ENCODE measurements at places on chromosomes 3 and 15. TPM values are rescaled to one million over a fixed set of nuclear protein-coding genes. Genes with fewer than 3 reads are reported as not detected.

Gene LINGO1
- total RNA-seq = 0.99 TPM

DNA sequence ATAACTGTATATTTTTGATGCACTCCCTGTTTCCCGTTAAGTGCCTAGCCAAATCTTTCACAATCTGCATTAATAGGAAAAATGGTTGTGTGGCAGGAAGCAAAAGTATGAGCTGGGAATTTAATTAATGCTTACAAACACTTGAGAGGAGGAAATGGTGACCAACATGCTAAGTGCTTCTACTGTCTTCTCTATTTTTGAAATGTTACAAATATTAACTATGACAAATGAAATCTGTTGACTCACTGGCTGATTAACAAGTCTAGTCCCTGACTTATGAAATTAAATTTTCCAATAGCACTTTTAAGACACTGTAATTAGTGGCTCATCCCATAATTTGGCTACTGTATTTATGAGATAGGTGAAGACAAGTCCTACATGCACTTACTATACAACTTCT is 446.9 kb upstream of the DPPA4 start:
- H3K4me3 ChIP-seq = no peak overlapping the region
- no peak overlapping the region for H3K27ac ChIP-seq
- no peaks in the 10 kb centered on the region for H3K27me3 ChIP-seq
- H3K4me1 ChIP-seq = no peaks in the 10 kb centered on the region
- no peaks in the 10 kb centered on the region for H3K36me3 ChIP-seq

- no peaks in the 10 kb centered on the region for H3K27me3 ChIP-seq
- no peaks in the 10 kb centered on the region for H3K36me3 ChIP-seq
- no peak overlapping the region for H3K4me3 ChIP-seq
- peaks cover 10% of the 10 kb centered on the region for H3K4me1 ChIP-seq
- H3K27ac ChIP-seq = no peak overlapping the region
These were observed 24.1 kb downstream of the TRAK1 start for GRCh38 chr3:42115215-42115614.

GRCh38 chr3:108414007-108414406 is 96.4 kb downstream of the MYH15 start:
- DNase-seq = no peak
- H3K27me3 ChIP-seq = no peaks in the 10 kb centered on the region
- H3K4me3 ChIP-seq = no peak overlapping the region

DNA sequence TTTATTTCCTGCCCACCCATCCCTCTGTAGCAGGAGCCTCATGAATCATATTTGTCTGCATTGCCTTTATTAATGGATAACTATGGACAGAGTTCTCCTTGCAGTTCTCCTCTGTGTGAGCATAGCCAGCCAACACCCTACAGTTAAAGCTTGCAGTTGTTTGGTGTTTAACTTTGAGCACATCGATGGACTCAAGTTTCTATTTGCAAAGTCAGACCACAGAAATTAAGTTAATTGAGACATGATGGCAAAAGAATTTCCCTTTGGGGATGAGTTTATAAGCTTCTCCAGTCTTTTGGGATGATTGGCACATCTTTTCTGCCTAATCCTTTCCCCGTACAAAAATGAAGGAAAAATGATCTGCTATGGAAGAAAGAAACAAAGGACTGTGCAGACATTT is 398.9 kb upstream of the THBS1 start:
- no peaks in the 10 kb centered on the region for H3K27me3 ChIP-seq
- H3K4me1 ChIP-seq = peaks cover 26% of the 10 kb centered on the region
- H3K27ac ChIP-seq = no peak overlapping the region
- no peak overlapping the region for H3K4me3 ChIP-seq
- no peaks in the 10 kb centered on the region for H3K36me3 ChIP-seq

Gene ADGRG7
- total RNA-seq = not detected

DNA sequence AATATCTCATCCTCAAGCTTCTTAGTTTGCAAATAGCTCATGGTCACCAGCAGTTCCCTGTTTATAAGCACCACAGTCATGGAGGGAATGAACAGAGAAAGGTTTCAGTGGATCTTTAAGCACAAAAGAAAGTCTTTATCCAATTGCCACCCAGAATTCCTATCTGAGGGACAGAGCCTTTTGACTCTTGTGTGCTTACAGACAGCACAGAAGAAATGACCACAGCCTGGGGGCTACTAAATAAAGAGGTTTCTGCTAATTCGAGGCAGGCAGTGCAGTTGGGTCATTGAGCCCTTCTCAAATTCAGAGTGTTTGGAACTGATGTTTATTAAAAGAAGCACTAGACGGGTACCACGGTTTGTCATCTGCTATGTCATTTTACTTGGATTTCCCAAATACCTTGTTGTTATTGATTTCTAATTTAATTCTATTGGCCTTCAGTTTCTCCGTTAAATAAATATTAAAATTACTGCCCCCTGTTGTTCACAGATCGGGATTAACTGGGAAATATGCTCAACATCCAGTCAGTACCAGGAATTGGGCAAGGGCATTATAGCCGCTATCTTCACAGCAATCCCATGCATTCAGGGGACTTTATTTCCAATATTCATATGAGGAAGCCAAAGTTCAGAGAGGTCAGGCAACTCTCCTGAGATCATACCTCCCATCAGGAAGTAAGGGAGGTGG is 3.6 kb downstream of the PRICKLE2 start:
- H3K36me3 ChIP-seq = no peaks in the 10 kb centered on the region
- H3K4me3 ChIP-seq = no peak overlapping the region
- H3K27ac ChIP-seq = no peak overlapping the region
- no peak for DNase-seq
- H3K4me1 ChIP-seq = peaks cover 6% of the 10 kb centered on the region
- H3K27me3 ChIP-seq = no peaks in the 10 kb centered on the region
